Naive thymus-derived CD8-positive, alpha-beta T cell (primary cell): ENCODE measurements at places on chromosomes 1 and 21.
A peak's percentile ranks its signal among the peaks of the same experiment; 100 is the strongest.

- no peak for DNase-seq
Observed at GRCh38 chr1:7613851-7614205, 157.3 kb upstream of the VAMP3 start.

- no peak for DNase-seq
Observed at GRCh38 chr1:14003552-14003951, 303.6 kb downstream of the PRDM2 start.

DNA sequence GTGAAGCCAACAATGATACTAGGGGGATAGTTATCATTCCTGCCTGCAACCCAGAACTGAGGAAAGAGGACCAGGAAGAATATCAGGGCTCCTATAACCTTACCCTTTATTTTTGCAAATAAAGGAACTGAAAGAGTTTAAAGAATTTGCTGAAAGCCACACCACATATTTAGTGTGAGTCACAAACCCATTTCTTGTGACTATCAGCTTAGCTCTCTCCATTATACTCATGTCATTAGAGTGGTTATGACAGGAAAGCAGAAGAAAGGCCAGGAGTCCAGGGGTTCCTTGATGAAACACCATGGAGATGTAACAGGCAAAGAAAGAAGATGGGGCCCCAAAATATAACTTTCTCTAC, 141.1 kb upstream of the SAMSN1 start:
- no peak for DNase-seq

- no peak for DNase-seq
Observed at GRCh38 chr1:16300436-16300835, 51.8 kb downstream of the FBXO42 start.

DNA sequence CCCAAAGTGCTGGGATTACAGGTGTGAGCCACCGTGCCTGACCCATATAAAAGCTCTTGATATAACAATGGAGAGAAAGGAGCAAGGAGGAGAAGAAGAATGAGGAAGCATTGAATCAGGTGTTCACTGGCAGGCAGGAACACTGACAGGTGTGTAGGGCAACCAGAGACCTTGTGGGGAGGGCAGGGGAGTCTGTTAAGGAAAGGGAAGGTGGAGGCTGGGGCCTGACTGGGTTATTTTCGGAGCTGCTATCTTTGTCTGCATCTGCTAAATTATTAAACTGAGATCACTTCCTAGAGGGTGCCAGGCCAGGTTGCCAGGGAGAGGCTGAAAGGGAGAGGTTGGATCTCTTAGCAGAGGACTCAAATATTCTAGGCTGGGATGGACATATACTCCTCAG, 6.8 kb upstream of the TRNP1 start:
- no peak for DNase-seq

DNA sequence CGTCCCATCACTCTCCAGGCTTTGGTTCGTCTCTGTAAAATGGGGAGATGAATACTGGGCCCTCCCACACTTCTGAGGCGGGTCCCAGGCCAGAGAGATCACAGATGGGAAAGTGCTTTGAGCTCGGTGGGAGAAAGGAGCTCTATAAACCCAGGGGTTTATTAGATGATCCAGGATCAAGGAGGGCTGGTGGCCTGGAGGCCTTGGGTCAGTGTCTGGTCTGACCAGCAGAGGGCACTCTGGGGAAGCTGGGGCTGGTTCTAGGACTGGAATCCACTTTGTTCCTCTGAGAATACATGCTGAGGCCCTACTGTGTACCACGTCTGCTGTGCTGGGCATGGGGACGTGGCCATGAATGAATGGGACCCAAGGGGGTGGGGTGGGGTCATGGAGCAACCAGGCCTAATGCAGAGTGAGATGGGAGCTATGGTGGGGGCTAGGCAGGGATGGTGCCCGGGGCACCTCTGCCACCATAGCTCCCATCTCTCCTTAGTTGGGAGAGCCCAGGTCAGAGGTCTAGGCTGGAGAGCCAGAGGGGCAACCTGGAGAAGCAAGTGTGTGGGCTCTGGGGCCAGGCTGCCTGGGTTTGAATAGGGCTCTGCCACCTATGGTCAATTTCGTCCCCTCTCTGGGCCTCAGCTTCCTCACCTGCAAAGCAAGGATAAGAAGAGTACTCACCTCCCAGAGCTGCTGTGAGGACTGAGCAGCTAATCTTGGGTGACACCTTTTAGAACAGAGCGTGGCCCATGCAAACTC, 9.0 kb upstream of the FAM131C start:
- no peak for DNase-seq

DNA sequence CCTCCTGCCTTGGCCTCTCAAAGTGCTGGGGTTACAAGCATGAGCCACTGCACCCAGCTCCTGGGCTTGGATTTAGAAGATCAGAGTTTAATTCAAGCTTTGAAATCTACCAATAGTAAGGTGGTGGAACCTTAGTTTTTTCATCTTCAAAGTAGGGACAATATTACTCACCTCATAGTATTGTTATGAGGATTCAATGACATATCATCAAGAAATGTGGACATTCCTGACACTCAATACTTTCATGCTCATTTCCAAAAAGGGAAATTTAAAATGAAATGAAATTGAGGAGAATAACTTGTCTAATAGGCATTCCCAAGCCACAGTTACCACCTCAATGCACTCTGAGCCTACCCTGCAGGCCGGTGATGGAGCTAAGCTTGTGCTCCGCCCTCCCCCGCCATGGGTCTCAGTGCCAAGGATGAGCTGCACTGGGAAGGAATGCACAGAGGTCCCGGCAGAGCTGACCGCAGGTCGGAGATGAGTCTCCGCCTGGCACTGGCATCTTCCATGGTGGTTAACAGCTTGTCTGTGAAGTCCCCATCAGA, 56.5 kb upstream of the BCAR3 start:
- DNase-seq, result no peak

- DNase-seq, result no peak
Observed at GRCh38 chr21:42652527-42653230, 742 bp upstream of the PDE9A start.

GRCh38 chr1:176552217-176552991, 89.4 kb downstream of the PAPPA2 start:
- DNase-seq, result no peak

- no peak for DNase-seq
Observed at GRCh38 chr21:20968391-20968790, 29.8 kb upstream of the NCAM2 start.

GRCh38 chr1:155900161-155900560, 11.0 kb downstream of the RIT1 start:
- DNase-seq, result no peak

GRCh38 chr21:34673006-34673405, 4.2 kb downstream of the CLIC6 start:
- no peak for DNase-seq

DNA sequence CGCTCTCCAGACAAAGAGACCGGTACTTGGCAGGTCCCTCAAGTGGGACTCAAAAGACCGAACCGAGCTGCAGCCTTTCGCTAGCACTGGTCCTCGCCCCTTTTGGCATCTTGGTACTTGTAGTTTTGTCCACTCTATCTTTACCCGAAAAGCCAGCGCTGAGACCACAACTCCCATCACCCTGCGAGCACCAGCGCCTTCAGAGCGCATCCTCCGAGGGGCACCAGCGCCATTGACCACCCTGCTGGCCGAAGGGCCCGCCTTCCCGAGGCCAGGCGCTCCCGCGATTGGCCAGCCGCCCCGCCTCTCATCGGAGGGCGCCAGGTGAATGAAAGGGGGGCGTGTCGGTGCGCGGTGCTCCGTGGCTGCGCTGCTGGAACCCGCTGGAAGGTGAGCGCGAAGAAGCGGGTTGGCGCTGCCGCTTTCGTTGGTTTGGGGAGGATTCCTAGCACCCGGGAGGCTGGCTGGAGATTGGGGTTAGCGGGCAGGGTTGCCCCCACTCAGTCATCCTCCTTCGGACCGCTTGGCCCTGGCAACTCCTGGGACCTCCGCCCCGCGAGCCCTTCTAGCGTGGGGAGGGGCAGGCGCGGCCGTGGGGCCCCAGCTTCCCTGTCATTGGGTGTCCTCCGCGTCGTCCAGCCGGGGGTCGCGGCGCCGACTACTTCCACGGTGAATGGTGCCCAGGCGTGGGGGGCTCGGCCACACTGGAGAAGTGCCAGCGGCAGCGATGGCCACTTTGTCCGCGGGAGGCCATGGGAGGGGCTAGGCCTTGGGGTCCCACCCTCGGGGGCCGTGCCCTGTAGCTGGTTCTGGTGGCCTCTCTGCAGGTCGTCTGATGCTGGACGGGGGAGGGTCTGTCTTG, at the start of gene ZBTB8B:
TSS of gene ZBTB8B (plus strand) at position 357 of the 862 bp plus-strand sequence. CDS start 5,553 bp downstream, outside the sequence.
- DNase-seq, result peak; percentile 40
